Fibroblast of skin of abdomen (primary cell): ENCODE measurements at places on chromosomes 11 and 22.
A peak's percentile ranks its signal among the peaks of the same experiment; 100 is the strongest.

- no peak for DNase-seq
These were observed 72.7 kb downstream of the FEZ1 start for GRCh38 chr11:125423247-125423849.

DNA sequence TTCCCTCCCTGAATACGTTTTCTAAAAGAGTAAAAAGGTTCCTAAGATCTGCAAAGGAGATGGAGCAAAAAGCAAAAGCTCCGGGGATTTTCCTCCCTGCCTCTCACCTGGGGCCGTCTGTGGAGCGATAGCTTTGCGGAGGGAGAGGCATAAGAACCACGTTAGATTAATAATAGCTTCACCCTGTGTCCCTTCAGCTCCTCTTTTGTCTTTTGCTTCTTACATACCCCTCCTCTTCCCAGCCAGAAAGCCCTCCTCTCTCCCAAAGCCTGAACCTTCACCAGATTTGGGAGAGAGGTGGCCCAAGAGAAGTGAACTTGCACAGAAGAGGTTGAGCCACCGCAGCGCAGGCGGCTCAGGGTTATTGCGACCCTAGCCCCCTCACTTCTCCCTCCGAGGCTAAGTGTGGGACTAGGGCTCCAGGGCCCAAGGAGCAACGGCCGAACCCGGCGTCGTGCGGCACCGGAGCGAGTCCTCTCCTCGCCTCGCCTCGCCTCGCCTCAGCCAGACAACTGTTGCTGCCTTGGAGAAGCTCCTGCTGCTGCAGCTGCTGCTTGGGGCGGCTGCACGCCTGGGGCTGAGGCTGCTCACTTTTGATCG is 97.6 kb upstream of the HSD17B12 start:
- DNase-seq, result no peak

GRCh38 chr11:128279866-128280265 is 307.5 kb downstream of the ETS1 start:
- DNase-seq, result no peak

- peak; percentile 73 for DNase-seq
These were observed 687.9 kb downstream of the NTM start for GRCh38 chr11:132058211-132058772.

GRCh38 chr22:17228725-17229126 is 9.5 kb upstream of the ADA2 start:
- no peak for DNase-seq

DNA sequence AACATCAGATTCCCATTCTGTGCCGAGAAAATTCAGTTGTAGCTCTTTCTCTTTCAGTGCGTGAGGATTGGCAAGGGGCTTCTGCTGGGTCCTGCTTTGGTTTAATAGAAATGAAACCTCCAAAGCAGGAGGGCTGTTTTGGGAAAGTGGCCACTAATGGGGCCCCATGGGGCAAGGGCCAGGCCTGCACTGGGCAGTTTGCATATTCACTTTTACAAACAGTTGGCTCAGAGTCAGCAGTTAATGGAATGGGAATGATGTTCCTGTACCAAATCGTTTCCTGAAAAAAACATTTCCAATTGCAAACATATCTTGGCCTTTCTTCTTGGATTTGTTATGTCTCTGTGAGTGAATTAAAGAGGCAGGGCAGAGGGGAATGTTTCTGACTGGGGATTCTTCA is 92.1 kb downstream of the PARVA start:
- peak; percentile 33 for DNase-seq

DNA sequence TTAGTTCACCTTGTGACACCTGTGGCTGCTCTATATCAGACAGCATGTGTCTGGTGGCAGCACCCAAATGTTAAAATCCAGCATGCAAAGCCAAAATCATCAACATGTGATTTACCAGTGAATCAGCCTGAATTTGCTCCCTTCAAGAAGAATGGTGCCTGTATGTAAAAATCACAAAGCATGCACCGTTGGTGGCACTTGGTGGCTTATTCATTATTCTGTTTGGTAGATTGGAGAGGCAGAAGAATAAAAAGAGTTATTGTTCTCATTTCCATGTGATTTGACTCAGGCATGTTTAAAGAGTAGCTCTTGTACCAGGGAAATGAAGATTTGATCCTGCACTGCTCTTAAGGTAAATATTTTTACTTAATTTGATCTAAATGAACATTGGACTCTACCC is 143.9 kb upstream of the MPPED2 start:
- no peak for DNase-seq

DNA sequence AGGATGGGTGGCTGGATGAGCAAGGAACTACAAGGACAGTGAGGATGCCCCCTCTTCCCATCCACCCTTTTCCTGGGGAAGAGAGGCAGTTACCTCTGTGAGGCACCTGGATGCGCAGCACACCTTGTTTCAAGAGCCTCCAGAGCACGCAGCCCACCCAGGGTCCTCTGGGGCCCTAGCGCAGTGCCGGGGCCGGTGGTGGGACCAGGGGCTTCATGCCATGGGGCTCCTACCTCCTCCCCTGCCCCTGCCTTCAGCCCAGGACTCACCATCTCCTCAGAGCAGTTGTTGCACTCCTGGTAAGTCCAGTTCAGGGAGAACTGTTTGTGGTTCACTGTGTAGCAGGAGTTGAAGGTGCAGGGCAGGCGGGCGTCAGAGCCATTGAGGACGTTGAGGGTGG is 8.1 kb downstream of the SCN2B start:
- no peak for DNase-seq

DNA sequence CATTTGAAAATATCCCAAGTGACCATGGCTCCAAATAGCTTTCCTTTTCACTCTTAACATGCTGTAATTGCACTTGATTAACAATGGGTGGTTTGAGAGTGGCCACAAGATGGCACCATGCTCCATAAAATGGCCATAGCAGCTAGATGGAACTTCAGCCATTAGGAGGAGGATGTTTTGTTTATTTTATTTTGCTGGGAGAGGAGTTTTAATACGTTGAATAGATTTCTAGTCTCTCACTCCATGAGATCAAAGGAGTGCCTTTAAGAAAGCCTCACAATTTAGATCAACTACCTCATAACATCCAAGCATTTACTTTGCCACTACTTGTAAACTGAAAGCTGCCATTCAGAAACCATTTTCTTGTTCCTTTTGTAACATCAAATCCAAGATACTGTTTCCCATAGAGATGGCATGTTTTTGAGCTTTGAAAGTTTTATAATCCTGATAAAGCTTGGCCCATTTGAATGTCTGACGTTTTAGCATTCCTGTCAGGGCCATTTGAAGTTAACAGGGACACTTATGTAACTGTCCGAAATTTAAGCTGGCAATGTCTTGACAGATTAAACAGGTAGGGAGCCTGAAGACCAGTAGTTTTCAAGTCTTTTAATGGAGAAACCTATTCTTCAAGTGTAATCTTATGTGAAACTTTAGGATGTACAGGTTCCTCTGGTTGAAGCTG is 4.7 kb downstream of the FEN1 start:
- peak; percentile 74 for DNase-seq

DNA sequence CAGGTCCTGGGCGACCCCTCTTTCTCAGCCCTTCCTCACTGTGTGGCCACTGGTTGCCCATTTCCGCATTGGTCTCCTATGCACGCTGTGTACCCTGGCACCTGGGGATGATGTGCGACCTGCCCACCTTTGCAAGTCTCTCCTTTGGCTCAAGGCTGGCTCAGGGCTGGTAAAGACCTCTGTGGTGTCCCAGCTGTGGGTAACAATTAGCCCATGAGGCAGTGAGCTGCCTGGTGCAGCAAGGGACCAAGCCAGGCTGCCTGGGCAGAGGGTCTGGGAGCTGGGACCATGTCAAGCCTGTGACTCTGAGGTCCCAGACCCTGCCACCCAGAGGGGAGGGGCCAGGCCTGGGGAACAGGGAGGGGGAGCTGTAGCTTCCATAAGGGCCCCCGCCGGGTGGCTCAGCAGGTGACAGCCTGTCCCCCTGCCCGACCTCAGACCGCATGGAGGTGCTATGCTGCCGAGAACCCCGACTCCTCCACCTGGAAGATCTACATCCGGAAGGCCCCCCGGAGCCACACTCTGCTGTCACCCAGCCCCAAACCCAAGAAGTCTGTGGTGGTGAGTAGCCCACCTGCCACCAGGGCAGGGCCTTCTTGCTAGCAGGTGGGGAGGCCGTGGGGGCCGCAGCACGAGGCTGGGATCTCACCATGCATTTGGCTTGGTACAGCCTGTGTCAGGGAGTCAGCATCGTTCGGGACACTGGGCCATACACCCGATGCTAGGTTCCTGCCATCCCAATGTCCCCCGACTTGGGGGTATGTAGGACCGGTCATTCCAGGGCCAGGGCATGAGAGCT is 112.5 kb downstream of the KCNQ1OT1 start:
- no peak for DNase-seq

DNA sequence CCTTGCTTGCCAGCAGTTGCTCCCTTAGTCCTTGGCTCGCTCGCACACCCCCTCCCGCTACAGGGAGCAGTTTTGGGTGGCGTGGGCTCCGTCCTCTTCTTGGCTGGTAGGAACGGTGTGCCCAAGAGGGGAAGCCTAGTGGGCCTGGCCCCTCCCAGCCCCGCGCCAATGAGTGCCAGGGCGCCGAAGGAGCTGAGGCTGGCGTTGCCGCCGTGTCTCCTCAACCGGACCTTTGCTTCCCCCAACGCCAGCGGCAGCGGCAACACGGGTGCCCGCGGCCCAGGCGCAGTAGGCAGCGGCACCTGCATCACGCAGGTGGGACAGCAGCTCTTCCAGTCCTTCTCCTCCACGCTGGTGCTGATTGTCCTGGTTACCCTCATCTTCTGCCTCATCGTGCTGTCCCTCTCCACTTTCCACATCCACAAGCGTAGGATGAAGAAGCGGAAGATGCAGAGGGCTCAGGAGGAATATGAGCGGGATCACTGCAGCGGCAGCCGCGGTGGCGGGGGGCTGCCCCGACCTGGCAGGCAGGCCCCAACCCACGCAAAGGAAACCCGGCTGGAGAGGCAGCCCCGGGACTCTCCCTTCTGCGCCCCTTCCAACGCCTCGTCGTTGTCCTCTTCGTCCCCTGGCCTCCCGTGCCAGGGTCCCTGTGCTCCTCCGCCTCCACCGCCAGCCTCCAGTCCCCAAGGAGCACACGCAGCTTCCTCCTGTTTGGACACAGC is 1.6 kb downstream of the C11orf87 start:
- no peak for DNase-seq

DNA sequence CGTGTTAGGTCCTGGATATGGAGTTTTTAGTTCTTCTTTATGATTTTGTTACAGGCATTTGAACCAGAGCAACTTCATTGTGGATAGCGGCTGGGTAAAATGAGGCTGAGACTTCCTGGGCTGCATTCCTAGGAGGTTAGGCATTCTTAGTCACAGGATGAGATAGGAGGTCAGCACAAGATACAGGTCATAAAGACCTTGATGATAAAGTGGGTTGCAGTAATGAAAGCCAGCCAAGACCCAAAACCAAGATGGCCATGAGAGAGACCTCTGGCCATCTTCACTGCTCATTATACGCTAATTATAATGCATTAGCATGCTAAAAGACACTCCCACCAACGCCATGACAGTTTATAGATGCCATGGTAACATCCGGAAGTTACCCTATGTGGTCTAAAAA is 23.4 kb upstream of the CLMP start:
- DNase-seq, result no peak

DNA sequence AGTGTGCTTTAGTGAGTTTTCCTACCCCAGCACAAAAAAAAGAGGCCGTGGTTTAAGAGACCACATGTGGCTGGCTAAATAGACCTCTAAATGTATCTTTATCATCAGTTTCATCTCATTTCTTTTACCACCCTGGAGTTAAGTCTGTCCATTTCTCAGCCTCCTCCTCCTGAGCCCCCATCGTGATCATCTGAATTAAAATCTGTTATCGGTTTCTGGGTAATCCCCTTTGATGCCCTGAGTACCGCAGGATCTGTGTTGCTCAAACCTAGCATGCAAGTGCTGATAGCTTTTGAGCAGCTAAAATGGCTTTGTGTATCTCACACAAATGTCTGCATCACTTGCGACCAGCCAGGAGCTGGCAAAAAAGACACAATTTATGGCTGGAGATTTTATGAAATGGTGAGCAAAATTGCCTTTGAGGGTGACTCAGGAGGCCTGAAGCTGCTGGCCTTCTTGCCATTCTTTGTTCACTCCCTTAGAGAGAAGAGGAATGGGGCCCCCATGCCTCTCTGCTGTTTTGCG is 236.5 kb downstream of the NTM start:
- DNase-seq, result peak; percentile 49

DNA sequence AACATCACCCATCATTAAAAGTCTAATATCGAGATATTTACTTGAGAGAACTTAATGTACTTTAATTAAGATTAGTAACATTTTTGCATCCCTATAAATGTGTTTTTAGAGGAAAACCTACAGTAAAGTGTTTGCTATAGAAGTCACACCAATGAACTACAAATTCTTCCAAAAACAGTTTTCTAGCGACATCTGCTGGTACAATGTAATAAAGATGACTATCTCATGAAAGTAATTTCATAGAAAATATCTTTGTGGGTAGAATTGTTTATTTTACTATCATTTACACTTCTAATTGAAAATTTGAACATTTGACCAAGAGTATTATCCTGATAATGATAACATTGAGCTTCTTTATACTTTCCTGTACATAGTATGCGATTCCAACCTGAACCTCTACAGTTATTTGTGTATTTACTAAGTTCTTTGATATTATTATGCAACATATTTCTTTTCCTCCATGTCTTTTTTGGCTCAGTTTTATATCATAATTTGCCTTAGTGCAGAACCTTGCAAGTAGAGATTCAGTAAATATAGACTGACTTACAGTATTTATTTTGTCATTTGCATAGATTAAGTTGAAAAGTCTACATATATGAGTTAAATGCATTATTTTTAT is 252.7 kb downstream of the TMEM135 start:
- DNase-seq, result peak; percentile 54

GRCh38 chr11:62879235-62879978 is 1.3 kb upstream of the SLC3A2 start:
- DNase-seq, result no peak

DNA sequence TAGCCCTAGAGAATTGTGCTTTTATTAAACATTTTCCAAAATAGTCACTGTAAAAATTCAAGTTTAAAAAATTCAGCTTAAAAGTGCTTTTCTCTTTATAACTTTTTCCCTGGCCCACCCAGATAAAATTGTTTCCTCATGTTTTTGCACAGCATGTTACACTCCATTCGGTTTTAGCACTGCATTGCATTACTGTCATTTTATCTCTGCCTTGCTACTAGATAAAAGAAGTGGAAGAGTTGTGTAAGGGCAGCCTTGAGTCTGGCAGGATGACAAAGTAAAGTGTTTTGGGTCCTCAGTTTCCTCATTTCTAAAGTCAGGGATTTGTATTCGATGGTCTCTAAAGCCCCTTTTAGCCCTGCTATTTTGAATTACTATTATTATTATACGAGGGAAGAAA is 99.8 kb downstream of the ATM start:
- no peak for DNase-seq

- DNase-seq, result no peak
These were observed 34.1 kb downstream of the CD44 start for GRCh38 chr11:35173011-35173511.

DNA sequence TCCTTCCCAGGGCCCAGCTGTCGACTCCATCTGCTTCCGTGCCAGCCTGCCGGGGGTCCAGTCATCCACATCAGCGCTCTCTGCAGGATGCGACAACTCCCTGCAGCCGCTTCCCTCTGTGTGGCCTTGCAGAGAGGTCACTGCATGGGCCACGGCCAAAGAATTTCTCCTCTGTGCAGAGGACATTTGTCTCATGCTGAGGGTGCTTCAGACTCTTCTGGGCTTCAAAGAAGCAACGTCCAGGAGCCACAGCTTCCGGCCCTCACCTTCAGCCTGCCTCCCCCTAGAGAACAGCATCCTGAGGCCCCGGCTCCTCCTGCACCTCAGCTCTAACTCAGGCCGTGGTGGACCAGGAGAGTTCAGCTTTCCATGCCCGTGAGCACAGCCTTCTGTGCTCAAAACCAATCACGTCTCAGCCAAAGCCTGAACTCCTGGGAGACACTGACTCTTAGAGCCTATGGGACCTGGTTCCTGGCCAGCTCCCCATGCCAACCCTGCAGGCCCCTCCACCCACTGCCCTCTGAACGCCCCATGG is 258.9 kb downstream of the BRD1 start:
- no peak for DNase-seq

- DNase-seq, result no peak
These were observed 8.9 kb upstream of the MYBPC3 start for GRCh38 chr11:47361419-47361818.
